Placental epithelial cell (primary cell): ENCODE measurements at places on chromosomes 16 and 17. TPM values are rescaled to one million over a fixed set of nuclear protein-coding genes. Genes with fewer than 3 reads are reported as not detected.

KRT32 gene
- not detected in 2 replicates for total RNA-seq

DLX3 gene
- total RNA-seq: under 0.01 and 0.33 TPM in 2 replicates

SOX8 gene
- total RNA-seq: 0.22 and 0.39 TPM in 2 replicates

PPP1R1B gene
- 0.11 and 3.5 TPM in 2 replicates for total RNA-seq

TBC1D3K gene
- total RNA-seq: not detected in 2 replicates

TNFRSF17 gene
- total RNA-seq: not detected in 2 replicates

HSF5 gene
- under 0.01 and 0.11 TPM in 2 replicates for total RNA-seq

CCL14 gene
- total RNA-seq: not detected in 2 replicates

ST6GALNAC2 gene
- 8.6 and 20.8 TPM in 2 replicates for total RNA-seq

HSD17B1 gene
- total RNA-seq: 3.1 and 5.5 TPM in 2 replicates

NT5M gene
- total RNA-seq: 1.3 and 2.4 TPM in 2 replicates

CA4 gene
- total RNA-seq: not detected in 2 replicates

RNF112 gene
- total RNA-seq: 0.39 and 0.43 TPM in 2 replicates

FBXW10 gene
- total RNA-seq: 0.11 and 0.39 TPM in 2 replicates

ZFP3 gene
- 3.1 and 4.4 TPM in 2 replicates for total RNA-seq

KRTAP4-9 gene
- not detected in 2 replicates for total RNA-seq

PRDM7 gene
- total RNA-seq: not detected in 2 replicates

SLFN14 gene
- not detected in 2 replicates for total RNA-seq

SLFN11 gene
- 0.22 and 0.39 TPM in 2 replicates for total RNA-seq

SLC47A2 gene
- not detected in 2 replicates for total RNA-seq

UTS2R gene
- not detected in 2 replicates for total RNA-seq

LITAFD gene
- not detected in 2 replicates for total RNA-seq

TTLL6 gene
- not detected in 2 replicates for total RNA-seq

TRIM72 gene
- total RNA-seq: not detected in 2 replicates

ABCC11 gene
- under 0.01 TPM in 1 of 2 replicates, not detected in the other for total RNA-seq

KRT13 gene
- total RNA-seq: under 0.01 and 2.5 TPM in 2 replicates

LRRC36 gene
- total RNA-seq: not detected in 2 replicates

CD300LB gene
- total RNA-seq: not detected in 2 replicates

TBC1D3I gene
- total RNA-seq: under 0.01 TPM in 1 of 2 replicates, not detected in the other

CACNA1H gene
- total RNA-seq: under 0.01 and 0.11 TPM in 2 replicates

HBM gene
- total RNA-seq: not detected in 2 replicates

ZSCAN10 gene
- total RNA-seq: not detected in 2 replicates

TRIM16 gene
- total RNA-seq: 61.6 and 161 TPM in 2 replicates

HSBP1 gene
- 16.5 and 51.0 TPM in 2 replicates for total RNA-seq

TMEM235 gene
- total RNA-seq: not detected in 2 replicates

TBC1D3C gene
- not detected in 2 replicates for total RNA-seq

SCNN1G gene
- 0.22 TPM in 1 of 2 replicates, not detected in the other for total RNA-seq

ADAM11 gene
- total RNA-seq: 2.6 and 6.3 TPM in 2 replicates

ARHGAP27 gene
- 18.8 and 27.0 TPM in 2 replicates for total RNA-seq

CRHR1 gene
- total RNA-seq: not detected in 2 replicates

SLC6A2 gene
- total RNA-seq: under 0.01 TPM in 1 of 2 replicates, not detected in the other

HEXIM2 gene
- total RNA-seq: 5.9 and 11.0 TPM in 2 replicates

ODAD4 gene
- total RNA-seq: 1.2 and 1.6 TPM in 2 replicates

PRAC2 gene
- not detected in 2 replicates for total RNA-seq
